Esophagus squamous epithelium (tissue), 5 donors: ENCODE measurements at places on chromosomes 4 and X.

DNA sequence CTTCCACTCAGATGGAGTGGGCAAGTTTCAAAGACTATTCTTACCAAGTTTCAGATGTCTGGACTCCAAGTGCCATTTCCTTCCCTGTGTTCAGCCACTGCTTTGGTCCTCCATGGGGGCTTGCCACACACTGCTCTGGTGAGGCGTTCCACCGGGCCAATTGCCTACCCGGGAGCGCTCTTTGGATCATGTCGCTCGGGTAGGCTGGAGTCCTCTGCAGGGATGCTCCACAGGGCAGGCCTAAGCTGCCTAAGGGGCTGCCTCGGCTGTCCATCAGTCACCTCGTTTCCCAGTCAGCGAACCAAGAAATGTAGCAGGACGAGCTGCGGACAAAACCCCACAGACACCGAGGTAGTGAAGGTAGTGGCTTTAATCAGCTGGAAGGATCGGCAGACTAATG is 200.7 kb upstream of the KLF8 start:
- no peak for DNase-seq

GRCh38 chr4:38177641-38178391 is 217.6 kb downstream of the PTTG2 start:
- no peak for DNase-seq

DNA sequence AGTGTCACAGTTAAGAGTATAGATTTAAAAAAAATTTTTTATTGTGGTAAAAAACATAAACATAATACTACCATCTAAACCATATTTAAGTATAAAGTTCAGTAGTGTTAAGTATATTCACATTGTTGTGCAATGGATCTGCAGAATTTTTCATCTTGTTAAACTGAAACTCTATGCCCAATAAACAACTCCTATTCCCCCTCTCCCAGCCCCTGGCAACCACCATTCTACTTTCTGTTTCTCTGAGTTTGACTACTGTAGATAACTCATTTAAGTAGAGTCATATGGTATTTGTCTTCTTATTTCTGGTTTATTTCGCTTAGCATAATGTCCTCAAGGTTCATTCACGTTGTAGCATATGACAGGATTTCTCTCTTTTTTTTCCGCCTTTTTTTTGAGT is 112.4 kb downstream of the PTTG2 start:
- no peak for DNase-seq

DNA sequence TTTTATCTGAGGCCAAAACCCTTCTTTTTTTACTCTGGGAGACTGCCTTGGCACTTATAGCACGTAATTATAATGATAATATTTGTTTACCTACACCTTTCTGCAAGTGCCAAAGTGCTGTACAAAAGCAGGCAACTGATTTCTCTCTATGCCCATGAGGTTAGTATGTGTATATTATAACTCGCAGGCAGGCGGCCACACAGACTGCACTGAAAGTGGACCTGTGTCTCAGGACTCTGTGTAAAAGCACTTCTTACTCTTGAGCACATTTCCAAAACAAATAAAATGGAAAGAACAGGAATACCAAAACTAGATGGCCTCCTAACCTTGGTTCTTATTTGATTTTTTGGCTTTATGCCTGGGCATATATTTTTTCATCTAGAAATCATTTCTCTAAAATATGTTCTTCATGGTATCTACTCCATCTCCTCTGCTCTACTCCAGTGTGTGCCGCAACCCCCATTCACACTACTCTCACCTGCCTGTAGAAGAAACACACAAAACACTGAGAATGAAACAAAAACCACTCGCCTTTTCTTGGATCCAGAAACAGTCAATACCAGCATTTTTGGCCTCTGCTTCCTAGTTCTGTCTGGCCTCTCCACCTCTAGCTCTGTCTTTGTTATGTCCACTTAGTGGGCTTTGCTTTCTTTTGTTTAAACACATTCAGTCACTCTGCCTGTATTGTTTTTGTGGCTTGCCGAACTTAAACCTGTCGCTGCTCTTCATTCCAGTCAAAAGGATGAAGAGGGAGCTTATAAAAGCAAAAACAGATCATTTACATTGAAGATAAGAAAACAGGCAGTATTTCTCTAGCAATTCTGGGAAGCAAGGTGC is 934.5 kb upstream of the TENM3 start:
- no peak for DNase-seq

DNA sequence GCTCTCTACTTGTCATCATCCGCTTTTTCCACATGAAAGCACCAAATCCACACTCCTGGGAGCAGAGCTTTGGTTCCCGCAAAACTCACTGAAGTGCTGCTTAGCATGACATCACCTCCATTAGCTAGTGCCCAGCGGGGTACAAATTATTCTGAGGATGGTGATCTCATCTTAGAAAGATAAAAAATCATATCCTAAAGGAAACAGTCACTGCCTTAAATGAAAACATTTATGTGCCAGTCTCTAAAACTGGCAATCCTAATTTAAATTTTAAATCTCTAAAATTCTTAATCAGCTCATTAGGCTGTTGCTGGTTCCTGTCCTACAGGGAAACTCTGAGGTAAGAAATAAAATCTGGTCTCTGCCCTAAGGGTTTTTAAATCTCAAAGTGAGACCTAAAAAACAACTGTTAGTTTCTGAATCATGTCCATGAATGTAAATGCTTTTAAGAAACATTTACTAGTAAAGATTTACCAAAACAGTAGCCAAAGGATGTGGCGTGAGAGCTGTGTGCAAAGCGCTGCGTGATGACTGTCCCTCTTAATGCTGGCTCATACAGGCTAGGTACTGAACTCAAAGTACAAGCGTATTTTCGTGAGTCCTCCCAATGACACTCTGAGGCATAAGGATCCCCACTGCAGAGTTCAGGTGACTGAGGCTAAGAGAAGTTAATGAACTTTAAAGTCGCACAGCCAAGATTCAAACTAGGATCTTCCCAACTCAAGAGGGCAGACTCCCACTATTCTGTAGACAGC is 4.5 kb downstream of the CASP3 start:
- DNase-seq, result no peak

GRCh38 chrX:134738445-134738844 is 80.2 kb upstream of the PLAC1 start:
- DNase-seq, result no peak

DNA sequence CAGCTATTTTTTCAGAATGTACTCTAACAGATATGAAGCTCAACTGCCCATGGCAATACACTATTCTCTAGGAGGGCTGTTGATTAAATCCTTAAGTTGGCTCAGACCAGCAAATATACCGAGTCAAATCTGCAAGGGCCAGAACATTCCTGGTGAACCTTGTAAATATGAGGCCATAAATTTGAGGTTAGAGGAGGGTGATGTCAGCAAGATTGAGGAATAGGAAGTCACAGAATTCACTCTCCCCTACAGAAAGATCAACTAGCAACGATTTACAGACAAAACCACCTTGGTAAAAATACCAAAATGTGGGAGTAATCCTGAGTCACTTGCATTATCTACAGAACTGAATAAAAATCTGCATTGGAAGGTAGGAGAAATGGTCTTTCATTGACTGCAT is 399.3 kb downstream of the GPM6A start:
- DNase-seq, result no peak

DNA sequence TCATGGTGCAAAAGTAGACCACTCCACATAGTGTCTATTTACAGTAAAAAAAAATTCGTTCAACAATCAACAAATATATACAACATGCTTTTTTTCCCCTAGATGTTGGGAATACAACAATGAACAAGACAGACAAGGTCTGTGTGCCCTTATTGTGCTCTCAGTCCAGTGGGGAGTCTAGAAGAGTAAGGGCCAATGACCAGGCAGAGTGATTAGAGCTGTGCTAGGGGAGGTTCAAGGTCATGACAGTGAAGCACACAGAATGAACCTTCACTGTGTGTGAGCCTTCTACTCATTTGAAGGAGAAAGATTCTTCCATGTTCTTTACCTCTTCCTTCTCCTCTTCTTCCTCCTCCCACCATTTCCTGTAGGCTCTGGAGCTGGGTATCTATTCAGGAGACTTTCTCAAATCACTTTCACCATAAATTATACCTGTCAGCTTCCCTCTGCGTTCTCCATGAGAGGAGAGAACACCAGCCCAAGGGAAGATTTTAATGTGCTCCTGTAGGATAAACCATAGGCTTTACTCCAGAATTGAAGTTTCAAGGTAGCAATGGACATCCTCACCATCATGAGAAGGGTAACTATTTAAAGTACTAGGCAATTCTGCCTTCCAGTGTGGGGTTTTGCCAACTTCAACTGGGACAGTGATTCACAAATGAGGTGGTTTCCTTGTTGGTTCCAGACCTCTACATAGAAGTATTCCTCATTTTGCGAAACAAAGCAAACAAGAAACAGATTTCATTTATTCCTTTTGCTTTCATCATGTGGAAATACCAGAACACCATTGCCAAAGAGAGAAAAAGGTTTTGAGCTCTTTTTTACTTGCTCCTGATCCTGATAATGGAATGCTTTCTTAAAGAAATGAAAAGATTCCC is 246.9 kb upstream of the GPC4 start:
- no peak for DNase-seq

GRCh38 chrX:115399306-115399705 is 109.8 kb downstream of the LUZP4 start:
- DNase-seq, result no peak

DNA sequence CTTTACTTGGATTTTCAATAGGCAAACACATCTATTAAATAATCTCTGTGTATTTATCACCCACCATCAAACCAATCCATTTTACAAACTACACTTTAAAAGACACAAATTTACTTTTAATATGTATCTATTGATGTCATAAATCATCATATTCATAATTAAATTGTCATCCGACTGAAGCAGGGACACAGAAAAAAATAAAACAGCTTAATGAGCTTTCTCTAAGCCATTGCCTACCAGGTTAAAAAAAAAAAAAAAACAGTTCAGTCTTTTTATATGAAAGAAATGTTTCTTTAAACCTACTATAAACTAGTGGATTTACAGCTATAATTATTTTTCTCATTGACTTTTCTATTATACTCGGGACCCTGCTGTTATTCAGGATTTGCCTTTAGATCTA is 57.3 kb downstream of the PABPC4L start:
- DNase-seq, result no peak

DNA sequence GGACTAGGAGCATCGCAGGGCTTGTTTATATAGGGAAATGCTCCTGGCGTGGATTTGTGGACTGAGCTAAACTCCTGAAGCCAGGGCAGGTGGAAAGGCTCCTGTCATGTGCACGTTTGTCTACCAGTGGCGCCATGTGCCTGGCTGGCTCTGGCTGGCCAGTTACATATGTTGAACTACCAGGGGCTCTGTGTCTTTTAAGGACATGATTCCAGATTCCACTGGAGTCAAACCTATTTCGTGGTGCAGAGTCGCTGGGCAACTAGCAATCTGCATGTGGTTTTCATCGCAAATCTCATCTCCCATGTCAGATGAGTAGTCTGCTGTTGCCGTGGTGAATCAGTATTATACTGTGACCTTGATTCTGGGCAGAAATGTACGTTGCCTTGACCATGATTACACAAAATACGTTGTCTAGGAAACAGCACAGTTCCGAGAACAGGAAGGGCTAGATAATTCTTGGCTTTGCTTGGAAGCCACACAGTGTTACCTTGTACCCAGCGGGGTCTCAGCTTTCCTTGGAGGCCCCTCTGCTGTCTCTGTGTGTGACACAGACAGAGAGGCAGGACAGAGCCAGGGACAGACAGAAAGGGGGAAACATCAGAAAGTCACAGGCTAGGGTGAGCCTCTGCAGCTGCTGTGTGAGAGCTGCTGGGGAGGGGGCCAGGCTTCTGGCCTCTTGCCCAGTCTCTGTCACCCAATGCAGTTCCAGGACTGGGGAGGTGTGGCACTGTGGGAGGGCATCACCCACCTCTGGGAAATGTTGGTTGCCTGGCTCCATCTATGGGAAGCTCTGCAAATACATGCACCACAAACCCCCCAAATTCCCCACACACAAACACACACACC is 19.2 kb downstream of the PNMA6E start:
- no peak for DNase-seq

DNA sequence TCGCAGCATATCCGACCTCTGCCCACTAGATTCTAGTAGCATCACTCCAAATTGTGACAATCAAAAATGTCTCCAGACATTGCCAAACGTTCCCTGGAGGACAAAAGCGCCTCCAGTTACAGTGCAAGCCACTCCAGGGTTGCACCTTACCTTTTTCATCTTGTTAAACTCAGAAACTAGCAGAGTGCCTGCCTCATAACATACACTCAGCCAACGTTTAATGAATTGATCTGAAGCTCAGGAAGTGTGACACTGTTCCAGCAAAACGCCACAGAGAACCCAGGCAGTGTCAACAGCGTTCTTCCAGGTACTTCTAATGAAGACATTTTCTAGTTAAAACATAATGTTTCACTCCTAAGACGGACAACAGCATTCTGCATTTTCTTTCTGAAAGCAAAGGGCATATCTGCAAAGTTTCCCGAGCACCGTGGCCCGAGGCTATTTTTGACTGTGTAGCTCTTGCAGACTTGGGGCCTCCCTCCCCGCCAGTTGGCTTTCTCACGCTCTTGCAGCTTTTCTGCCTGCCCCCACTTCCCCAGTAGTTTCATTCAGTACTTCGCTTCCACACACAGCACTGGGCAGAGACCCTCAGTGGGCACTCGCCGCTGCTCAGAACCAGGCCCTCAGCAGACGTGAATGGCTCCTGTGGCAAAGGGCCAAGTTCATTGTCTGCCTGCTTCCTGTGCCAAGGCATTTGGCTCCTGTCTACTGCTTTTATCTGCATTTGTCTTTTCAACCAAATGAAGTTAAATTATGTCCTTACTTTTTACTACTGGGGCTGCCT is 133.4 kb upstream of the TTC29 start:
- no peak for DNase-seq

DNA sequence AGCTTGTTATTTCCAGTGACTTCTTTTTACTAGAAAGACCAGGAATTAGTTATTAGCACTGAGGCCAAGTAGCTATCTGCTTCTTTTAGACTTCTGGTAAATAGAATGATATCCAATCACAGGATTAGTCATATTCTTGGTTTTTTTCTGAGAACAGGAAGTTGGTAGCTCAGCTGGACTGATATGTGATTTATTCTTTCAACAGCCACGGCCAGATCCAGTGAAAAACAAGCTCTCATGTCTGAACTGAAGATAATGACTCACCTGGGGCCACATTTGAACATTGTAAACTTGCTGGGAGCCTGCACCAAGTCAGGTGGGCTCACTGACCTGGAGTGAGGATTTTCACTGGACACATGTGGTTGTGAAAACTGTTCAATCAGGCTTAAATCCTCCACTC is 48.6 kb downstream of the PDGFRA start:
- no peak for DNase-seq

- no peak for DNase-seq
Measured at GRCh38 chr4:129350834-129351721, 255.1 kb downstream of the C4orf33 start.

DNA sequence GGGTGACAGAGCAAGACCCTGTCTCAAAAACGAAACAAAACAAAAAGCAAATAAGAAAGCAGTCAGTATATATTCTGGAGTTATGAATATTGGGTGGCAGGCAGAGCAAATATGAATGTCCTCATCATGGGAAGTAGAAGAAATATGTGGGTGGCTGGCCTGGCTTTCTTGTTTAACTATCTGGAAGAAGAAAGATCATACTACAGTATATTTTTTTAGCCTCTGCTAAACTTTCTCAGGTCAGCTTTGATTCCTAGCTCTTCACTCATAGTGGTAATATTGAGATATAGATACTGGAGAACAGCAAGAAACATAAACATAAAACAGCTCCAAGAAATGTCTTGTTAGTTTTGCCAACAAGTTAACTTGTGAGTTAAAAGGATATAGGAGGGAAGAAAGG is 192.5 kb downstream of the SOWAHB start:
- DNase-seq, result no peak
